Cortex of kidney (tissue), 1 donor: ENCODE measurements at places on chromosomes 11 and 22.

DNA sequence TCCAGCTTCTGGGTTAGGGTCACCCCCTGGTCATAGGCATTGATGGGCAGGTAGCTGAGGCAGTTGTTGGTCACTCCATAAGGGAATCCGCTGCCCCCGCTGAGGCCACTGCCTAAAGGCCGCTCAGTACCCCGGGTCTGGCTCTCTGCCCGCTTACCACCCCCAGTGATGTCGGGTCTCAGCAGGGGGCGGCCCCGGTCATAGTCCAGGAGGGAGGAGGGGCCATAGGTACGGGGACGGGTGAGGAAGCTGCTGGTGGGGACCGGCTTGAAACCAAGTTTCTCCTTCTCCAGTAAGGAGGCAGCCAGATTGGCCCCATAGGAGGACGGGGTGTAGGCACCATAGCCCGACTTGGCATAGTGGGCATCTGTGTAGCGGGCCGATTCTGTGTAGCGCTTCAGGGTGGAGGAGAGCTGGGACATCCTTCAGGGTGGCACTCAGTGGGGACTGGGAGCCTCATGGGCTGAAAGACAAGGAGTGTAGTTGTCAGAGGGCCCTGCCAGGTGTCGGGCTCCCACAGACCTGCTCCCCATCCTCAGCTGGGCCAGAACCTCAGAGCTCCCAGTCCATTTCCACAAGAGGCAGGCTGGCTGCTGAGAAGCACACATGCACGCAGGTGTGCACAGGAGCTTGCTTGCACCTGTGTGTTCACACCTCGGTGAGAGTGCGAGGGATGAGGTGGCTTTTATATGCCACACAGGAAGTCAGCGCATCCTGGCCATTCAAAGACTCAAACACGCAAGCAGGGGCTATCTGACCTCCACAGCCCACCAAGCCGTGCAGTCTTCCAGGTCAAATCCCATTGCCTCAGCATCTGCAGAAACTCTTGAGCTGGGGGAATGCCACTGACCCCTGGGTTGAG lies 8.2 kb downstream of the USP2 start:
- DNase-seq = no peak

GRCh38 chr11:116215471-116216113 lies 557.2 kb downstream of the BUD13 start:
- no peak for DNase-seq

DNA sequence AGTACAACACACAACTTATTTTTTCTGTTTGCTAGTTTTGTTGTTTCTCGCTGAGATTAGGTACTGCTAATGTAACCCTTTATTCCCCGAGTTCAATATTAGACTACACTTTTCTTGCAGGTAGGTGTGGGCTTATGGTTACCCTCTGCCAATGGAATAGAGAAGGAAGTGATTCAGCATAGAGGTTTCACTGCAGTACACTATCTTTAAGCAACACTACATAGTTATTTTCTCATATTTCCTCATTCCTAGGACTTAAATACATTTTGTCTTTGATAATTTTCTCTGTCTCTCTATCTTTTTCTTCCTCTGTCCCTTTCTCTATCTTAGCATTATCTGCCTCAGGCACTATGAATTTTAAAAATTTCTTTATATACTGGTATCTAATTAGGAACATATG lies 791.0 kb downstream of the FAM181B start:
- no peak for DNase-seq

- DNase-seq = no peak
Observed at GRCh38 chr22:25878933-25879332, 136.9 kb downstream of the MYO18B start.

GRCh38 chr22:46783721-46784120 lies 21.3 kb downstream of the TBC1D22A start:
- DNase-seq = no peak
